ENCODE measurements at places on chromosomes 6 and 20.

DNA sequence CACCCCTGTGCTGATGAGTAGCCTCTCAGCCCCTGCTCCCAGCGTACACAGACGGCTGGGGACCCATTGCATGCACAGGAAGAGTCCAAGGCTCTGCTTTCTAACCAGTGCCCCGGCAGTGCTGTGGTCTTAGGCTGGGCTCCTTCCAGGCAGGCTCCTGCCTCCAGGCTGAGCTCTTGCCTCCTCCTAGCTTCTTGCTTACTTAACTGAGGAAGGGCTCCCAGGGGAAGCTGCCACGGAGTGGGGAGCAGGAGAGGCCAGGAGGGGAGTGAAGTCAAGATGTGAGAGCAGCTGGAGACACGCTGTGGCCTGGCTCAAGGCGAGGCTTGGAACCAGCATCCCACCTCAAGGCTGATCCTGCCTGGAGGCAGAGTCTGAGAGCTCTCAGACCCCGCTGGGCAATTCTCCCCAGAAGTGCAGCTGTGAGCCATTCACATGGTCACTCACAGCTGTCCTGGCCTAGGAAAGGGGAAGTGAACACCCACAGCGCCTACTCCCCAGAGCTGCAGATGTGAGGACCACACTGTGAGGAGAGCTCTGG, 141.0 kb downstream of the TBXT start:
- no peak for DNase-seq

GRCh38 chr6:159194421-159194820, 25.2 kb downstream of the FNDC1 start:
- no peak for DNase-seq

- peak; percentile 88 for DNase-seq
These were observed 24.1 kb upstream of the ARFGEF2 start for GRCh38 chr20:48897305-48898010.

DNA sequence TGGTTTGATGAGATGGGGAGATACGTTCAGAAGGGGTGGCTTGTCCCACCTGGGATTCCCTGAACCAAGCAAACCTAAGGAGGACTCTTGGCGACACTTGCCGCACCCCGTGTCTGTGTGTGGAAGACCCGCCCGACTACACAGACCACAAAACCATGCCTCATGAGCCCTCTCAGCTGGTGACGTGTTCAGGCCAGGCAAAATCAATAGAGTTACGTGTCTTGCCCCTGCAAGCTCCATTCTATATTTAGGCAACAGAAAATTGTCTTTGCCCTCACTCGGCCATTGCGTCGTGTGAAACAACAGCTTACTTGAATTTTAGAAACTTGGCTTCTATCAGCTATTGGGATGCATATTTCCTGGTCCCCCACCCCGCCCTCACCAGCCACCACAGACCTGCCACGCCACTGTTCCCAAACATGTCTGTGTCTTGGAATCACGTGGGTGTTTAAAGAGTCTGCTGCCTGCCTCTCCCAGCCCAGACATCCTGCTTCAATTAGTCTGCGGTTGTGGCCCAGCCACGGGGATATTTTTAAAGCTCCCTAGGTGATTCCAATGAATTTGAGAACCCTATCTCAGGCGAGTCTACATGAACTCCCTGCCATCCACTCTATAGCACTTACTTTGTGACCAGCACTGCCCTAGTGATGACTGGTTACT, 279.2 kb upstream of the EXOC2 start:
- no peak for DNase-seq

- DNase-seq, result peak; percentile 79
These were observed 98.3 kb downstream of the SOD2 start for GRCh38 chr6:159594750-159595117.

GRCh38 chr6:16918586-16918985, 157.3 kb upstream of the ATXN1 start:
- no peak for DNase-seq

DNA sequence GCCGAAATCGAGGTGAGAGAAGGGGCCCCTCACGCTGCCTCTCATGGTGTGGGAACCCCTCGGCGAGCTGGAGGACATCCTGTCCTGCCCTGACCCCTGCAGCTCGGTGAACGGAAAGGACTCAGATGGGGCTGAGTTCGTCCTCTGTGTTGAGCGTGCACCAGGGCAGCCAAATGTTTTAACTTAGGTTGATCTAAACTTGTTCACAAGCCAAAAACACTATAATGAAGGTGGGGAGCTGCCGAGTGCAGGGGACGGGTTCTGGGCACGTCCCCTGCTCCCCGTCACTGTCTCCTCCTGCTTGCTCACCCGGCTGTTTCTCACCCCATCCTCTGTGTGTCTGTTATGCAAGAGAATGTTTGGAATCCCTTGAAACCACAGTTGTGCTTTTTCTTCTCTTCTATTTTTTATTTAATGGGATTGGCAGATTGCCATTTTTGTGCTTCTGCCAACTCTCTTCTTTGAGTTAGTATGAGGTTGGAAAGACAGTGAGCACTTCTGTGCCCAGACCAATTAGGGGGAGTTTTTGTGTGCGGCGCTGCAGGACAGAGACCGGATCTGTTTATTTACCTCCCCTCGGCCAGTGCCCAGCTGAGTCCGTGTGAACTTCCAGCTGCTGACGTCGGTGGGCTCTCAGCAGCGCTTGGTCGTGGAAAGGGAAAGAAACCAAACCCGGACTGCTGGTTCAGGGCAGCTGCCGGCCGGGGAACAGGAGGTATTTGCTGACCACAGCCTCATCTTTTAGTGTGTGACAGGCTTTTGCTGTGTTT, 158.1 kb downstream of the DTNBP1 start:
- DNase-seq, result peak; percentile 98

- no peak for DNase-seq
These were observed 92.7 kb upstream of the GLP1R start for GRCh38 chr6:38955861-38956260.
